ENCODE measurements at places on chromosomes 16 and 17.

DNA sequence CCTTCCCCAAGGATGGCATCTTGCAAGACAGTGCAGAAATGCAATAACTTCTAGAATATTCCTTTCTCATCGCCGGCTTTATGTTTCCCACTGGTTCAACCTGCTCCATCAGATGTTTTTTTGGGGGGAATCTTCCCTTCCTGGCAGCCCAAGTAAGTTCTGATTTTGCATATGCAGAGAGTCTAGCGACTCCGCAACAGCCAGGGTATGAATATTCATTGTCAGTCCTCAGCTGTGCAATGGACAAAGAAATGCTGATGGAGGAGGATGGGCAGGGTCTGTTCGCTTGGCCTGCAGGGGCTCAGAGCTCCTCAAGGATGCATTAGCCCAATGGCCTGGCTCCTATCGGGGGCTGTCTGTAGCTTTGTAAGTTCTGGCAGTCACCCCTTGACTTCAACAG, 358.8 kb upstream of the CCL2 start:
- no peak for DNase-seq

GRCh38 chr16:17926866-17927399, 409.6 kb downstream of the NPIPA8 start:
- DNase-seq: no peak

DNA sequence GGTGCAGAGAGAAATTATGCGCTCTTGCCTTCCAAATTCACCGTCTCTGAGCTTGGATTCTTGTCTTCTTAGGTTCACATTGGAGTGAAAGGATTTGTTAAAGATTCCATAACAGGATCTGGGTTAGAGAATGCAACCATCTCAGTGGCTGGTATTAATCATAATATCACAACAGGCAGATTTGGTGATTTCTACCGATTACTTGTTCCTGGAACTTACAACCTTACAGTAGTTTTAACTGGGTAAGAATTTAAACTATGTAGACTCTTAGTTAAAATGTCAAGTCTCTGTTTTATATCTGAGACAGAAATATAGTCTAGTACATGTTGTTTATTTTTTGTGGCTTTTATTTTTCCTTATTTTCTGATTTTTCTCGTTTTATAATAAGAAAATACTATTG, 42.9 kb downstream of the CPD start:
- no peak for DNase-seq

GRCh38 chr16:75491876-75492275, 3.4 kb downstream of the CHST6 start:
- peak; percentile 81 for DNase-seq

GRCh38 chr17:63285551-63285950, 160.6 kb downstream of the CYB561 start:
- no peak for DNase-seq

GRCh38 chr17:8821446-8822105, 22.4 kb upstream of the MFSD6L start:
- no peak for DNase-seq

GRCh38 chr16:80703131-80704071, 101.0 kb downstream of the CDYL2 start:
- DNase-seq: no peak
